ENCODE measurements at places on chromosomes 2 and 18.

- DNase-seq = no peak
Measured at GRCh38 chr2:60972889-60973656, 44.4 kb upstream of the PEX13 start.

DNA sequence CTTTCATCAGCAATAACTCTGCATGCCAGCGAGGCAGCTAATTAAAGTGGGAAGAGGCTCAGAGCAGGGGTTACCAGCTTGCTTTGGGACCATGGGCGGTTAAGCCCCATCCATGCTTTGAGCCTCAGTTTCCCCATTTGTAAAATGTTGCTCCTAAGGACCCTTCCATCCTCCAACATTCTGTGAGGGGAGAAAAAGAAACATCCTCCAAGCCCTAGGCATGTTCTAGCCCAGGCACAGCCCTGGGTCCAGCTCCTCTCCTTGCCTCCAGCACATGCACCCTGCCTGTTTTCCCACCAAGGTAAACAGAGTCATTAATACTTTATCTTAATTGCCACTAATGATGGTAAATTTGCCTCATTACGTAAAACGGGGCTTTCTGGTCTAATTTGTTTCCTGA is 113.3 kb upstream of the MYCN start:
- DNase-seq = no peak

DNA sequence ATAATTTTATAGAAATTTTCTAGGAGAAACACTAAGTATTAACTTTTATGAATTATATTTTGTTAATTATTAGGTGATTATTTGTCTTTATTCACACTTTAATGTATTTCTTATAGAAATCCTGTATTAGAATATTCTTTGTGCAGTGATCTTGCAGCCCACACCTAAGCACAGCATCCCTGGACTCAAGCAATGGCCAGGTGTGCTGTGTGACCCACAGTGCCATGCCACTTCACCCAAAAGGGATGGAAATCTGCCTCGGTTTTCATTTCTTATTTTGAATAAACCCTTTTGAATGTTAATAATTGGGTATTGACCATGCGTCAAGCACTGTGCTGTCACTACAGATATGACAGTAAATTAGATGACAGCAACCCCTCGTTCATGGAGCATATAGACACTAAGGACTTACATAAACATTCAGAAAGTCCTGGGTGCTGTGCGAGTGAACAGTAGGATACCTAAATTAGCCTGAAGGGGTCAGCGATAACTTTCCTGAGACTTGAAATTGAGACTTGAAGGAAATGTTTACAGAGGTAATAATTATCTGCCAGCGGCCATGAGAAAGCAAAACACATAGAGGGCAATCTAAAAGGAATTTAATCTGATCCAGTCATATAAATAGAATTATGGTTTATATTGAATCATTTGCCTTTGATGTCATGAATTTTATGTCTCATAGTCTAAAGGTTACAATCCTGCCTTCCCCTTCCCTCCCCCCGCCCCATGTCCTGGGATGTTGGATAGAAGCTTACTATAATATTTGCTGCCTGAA is 52.7 kb upstream of the CALCRL start:
- no peak for DNase-seq

DNA sequence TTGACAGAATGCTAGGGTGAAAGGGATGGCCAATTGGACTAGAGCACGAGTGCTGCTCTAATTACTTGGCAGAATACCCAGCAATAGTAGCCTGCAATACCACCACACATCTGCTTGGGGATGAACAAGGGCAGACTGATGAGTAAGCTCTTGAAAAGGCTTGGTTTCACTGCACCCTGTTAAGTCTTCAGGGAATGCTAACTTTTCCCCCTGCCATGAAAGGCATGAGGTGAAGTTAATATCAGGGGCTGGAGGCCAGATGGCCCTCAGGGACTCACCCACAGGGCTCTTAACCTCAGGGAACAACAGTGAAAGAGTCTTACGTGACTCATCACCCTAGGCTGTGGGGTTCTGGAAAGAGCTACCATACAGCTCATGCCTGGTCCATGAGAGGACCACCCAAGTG is 51.7 kb upstream of the MYL1 start:
- DNase-seq = no peak

DNA sequence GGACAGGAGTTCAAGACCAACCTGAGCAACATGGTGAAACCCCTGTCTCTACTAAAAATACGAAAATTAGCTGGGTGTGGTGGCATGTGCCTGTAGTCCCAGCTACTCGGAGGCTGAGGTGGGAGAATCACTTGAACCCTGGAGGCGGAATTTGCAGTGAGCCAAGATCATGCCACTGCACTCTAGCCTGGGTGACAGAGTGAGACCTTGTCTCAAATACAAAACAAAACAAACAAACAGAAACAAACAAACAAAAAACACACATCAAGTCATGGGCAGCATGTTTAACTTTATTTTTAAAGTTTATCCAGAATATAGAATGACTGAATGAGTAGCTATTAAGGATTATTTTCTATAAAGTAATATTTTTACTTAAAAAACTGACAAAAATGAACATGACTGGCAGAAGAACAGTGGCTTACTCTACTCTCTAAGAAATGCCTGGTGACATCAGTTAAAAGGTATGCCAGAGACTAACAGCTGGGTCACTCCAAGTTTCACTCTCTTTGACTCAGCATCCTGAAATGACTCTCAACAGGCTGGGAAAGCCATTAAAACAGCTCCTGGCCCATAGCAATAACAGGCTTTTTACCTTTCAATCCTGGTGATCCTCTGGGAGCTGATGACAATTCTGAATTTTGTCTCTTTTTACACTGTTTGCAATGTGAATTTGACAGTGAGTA is 281.6 kb upstream of the STON1 start:
- DNase-seq = peak; percentile 12

- DNase-seq = peak; percentile 32
Measured at GRCh38 chr2:109238580-109238979, 109.6 kb downstream of the SH3RF3 start.

GRCh38 chr2:241035818-241036396 is 37.5 kb downstream of the SNED1 start:
- DNase-seq = peak; percentile 39
